ENCODE measurements at places on chromosomes 13 and 19.
A peak's percentile ranks its signal among the peaks of the same experiment; 100 is the strongest.

DNA sequence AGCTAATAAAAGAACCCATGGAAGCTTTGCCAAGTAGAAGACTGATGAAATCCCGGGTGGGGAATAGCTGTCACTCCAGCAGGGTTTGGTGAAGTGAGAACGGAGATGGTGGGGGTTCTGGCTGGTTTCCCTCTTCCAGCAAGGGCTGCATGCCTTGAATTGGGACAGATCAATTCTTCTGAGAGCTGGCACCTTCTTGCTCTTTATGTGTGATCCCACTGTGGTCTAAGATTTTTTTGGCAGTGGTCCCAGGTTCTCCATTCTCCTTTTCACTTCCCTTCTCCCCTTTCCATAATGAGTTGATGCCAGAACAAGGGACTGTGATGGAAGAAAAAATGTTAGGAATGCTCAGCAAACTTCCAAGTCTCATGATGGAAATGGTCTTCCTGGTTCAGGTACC, 50.0 kb downstream of the TNFSF11 start:
- DNase-seq, result no peak

DNA sequence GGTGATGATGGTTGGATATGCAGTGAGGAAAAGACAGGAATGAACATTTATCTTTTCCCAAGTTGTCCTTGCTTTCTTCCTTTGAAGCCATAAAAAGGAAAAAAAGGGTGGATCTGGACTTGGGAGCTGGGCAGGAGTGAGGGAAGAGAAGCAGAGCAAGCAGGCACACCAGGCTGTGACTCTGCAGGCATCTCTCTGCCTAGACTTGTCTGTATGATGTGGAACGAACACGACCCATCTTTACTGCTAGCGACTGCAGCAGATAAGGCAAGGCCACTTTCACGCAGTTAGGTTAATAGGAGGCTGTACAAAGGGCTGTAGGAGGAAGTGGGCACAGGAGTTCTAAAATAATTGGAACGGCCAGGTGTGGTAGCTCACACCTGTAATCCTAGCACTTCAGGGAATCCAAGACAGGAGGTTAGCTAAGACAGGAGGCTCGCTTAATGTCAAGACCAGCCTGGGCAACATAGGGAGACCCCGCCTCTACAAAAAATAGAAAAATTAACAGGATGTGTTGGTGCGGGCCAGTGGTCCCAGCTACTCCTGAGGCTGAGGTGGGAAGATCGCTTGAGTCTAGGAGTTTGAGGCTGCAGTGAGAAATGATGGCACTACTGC, 961 bp upstream of the URI1 start:
- no peak for DNase-seq

- no peak for DNase-seq
Observed at GRCh38 chr13:78786459-78786858, 127.5 kb upstream of the OBI1 start.

- DNase-seq, result peak; percentile 84
Observed at GRCh38 chr19:49823472-49823871, 5.4 kb downstream of the MED25 start.

- DNase-seq, result no peak
Observed at GRCh38 chr19:54189145-54189734, at the start of gene MBOAT7. TSS of gene MBOAT7 (minus strand) at chr19:54189580. CDS start at chr19:54188508, 1,072 bp downstream.

- DNase-seq, result no peak
Observed at GRCh38 chr13:49336655-49337054, 88.9 kb downstream of the CDADC1 start.

DNA sequence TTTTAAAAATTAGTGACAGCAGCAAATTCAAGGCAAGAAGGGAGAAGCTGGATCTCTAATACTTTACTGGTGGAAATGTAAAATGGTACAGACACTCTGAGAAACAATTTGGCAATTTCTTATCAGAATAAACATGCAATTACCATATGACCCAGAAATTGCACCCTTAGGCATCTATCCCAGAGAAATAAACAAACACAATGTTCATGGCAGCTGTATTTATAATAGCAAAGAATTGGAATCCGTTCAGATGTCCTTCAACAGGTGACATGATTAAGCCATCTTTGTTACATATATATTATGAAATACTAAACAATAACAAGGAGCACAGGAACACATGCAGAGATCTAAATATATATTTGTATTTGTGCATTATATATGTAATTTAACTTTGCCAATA, 756.5 kb downstream of the SLITRK1 start:
- peak; percentile 10 for DNase-seq

- DNase-seq, result no peak
Observed at GRCh38 chr19:5969476-5969875, 8.5 kb downstream of the RANBP3 start.

DNA sequence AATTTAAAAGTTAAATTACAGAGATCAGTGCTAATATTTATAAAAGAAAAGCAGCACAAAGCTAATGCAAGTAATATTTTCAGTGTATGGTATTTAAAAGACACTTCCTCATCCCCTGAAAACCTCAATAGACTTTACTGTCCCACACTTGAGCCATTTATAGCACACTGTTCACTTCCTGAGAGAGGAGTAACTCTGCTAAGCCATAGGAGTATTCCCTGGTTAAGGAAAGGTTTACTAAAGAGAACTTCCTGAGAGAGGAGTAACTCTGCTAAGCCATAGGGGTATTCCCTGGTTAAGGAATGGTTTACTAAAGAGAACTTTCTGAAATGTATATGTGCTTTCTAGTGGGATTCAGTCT, 159.4 kb downstream of the NHLRC3 start:
- no peak for DNase-seq

- peak; percentile 93 for DNase-seq
Observed at GRCh38 chr19:40612831-40613689, 11.9 kb downstream of the LTBP4 start.

- no peak for DNase-seq
Observed at GRCh38 chr13:98519976-98520375, 56.9 kb downstream of the STK24 start.

DNA sequence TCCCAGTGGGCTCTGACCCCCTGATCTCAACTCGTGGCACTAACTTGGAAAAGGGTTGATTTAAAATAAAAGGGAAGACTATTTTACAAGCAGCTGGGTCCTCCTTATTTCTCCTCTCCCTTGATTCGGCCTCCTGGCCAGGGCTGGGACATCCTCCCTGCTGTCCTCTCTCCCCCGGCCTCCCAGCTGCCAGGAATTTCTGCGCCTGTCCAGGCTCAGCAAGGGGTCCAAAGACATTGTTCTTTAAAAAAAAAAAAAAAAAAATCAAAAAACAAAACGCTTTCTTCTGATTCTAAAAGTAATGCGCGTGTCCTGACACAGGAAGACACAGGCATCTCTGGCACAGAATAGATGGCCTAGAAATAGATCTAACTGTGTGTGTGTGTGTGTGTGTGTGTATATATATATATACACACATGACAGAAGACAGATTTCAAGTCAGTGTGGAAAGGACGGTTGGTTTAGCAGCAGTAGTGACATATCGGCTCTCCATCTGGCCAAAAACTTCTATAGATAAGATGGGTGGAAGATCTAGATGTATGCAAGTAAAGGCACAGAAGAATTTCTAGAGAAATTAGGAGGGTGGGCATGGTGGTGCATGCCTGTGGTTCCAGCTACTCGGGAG, 12.3 kb upstream of the LENG8 start:
- no peak for DNase-seq

GRCh38 chr19:1254530-1255185, 6.3 kb downstream of the MIDN start:
- DNase-seq, result no peak

DNA sequence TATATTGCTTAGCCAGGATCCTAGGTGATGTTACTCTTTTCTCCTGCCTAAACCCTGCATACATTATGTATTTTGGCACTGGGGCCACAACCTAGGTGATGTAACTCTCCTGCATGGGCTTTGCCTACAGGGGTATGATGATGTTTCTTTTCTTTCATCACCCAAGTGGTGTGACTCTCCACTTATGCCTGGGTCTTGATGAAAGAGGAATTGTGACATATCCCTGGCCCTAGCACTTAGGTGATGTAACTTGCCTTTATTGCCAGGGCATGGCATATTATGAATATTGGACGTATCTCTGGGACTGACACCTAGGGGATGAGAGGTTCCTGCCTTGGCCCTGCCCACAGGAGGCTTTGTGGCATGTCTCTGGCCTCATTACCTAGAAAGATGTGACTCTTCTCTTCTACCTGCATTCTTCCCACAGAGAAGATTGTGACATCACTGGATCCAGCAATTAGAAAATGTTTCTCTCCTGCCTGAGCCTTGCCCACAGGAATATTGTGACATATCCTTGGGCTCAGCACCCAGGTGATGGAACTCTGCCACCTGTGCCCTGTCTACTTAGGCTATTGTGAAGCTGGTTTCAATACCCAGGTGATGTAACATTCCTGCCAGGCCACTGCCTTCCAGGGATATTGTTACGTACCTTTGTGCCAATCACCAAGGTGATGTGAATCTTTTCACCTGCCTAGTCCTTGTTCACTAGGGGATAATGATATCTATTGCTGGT, 27.3 kb upstream of the ZNF254 start:
- no peak for DNase-seq

DNA sequence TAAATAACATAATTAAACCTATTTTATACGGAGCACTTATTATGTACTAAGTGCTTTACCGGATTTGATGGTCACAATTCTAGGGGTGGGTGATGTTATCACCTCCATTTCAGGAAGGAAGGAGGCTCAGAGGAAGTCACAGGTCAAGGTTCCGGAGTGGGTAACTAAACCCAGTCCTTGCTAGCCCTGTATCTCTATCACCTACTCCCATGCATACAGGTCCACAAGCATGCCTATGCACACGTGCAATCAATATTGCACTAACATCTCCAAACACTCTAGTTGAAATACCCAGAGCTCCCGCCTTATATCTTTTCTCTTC, 17.8 kb upstream of the FOSB start:
- no peak for DNase-seq

DNA sequence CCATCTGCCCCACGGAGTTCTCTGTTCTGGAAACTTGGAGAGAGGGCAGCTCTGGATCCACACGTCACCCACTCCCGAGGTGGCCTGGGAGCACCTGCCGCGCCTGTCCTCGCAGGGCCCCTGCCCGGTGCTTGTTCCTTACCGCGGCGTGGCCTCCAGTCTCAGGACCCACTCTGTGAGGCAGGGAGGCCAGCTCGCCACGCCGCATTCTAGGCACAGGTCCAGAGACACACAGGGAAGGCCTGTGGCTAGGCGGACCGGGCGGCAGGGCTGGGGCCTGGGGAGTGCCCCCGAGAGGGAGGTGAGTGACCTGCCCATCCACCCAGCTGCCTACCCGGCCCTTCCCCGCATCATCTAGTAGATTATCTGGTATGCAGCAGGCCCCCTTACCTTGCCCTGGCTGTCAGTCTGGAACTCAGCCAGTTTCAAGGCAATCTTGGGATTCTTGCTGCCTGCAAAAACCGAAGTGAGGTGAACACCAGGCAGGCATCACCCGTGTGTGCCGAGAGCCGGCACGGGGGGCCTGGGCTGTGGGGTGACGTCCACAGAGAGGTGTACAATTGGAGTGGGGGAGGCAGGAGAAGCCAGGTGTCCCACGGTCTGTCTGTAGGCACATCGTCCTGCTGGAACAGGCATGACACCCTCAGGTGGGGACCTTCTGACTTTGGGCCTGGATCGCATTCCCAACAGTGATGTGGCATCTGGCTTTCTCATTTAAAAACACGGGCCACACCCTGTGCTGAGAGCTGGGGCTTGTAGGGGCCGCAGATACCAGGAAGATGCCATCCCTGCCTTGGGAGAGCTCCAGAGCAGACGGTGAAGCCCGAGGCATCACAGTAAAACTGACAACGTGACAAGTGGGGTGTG, 23.6 kb downstream of the DPP9 start:
- no peak for DNase-seq

GRCh38 chr19:5154129-5154798, 185.4 kb downstream of the KDM4B start:
- DNase-seq, result no peak

DNA sequence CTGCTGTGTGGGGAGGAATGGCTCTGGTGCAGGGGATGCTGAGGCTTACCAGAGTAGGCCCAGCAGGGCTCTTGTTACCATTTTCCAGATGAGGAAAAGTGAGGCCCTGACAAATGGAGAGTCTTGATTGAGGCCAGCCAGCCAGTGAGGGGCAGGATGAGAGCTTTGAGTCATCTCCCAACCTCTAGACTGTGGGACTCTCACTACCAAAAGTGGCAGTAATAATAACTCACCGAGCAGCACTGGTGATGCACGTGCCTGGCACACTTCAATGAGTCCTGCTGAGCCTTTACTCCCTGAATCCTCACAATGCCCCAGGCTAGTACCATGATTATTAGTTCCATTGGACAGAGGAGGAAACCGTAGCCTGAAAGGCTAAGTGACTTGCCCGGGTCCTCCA, 7.8 kb downstream of the CIC start:
- no peak for DNase-seq

DNA sequence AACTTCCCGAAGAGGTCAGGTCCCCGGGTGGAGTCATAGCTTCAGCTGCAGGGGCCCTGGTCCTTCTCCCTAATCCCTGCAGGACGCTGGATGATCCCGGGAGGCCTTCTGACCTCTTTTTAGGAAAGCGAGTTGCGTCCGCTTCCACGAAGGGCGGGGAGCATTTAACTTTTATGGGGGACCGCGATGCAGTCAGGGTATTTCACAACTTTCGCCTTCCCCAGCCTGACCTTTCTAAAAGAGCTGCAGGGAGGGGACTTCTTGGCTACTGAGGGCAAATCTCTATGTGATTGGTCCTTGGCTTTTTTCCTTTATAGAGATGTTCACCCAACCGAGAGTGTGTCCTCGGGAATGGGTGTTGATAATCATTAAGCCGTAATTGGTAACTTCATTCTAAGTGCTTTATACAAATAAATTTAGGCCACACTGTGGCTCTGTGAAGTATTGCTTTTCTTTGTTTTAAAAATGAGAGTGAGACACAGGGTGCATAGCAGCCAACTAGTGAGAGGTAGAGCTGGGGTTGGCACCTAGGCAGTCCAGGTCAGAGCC, 778 bp downstream of the ZNF230 start:
- DNase-seq, result no peak

DNA sequence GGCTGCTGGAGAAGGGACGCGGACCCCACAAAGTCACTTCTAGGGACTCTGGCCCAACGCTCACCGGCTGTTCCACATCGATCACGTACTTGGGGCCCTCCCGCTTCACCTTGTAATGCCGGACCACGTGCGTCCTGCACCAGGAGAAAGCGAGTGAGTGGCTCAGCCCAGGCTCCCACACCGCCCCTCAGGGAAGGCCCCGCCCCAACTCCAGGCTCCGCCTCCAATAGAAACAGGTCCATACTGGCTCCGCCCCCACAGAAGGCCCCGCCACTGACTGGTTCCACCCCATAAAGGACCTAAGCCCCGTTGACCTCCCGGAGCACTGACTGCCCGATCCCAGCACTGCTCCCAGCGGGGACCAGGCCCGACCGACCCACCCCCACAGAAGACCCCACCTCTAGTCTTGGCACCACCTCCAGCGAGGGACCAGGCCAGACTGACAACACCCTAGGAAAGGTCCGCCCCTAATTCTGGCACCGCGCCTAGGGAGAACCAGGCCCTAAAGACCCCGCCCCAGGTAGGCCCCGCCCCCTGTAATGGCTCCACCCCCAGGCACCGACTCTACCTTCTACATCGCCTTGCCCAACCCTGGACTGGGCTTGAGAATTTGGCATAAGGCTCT, 11.3 kb downstream of the STAP2 start:
- DNase-seq, result peak; percentile 92

- no peak for DNase-seq
Observed at GRCh38 chr13:42832341-42833096, 51.1 kb downstream of the FAM216B start.
